ENCODE measurements at places on chromosomes 7 and 10. TPM values are rescaled to one million over a fixed set of nuclear protein-coding genes. Genes with fewer than 3 reads are reported as not detected.

Gene WNT8B
- not detected for polyA plus RNA-seq

Gene MRLN
- not detected for polyA plus RNA-seq

Gene AKR1D1
- polyA plus RNA-seq = not detected

Gene OIT3
- not detected for polyA plus RNA-seq

Gene PRR15
- not detected for polyA plus RNA-seq

Gene IQUB
- not detected for polyA plus RNA-seq

Gene GJC3
- not detected for polyA plus RNA-seq

Gene DNAH11
- not detected for polyA plus RNA-seq

Gene CARD11
- 3.3 TPM for polyA plus RNA-seq

DNA sequence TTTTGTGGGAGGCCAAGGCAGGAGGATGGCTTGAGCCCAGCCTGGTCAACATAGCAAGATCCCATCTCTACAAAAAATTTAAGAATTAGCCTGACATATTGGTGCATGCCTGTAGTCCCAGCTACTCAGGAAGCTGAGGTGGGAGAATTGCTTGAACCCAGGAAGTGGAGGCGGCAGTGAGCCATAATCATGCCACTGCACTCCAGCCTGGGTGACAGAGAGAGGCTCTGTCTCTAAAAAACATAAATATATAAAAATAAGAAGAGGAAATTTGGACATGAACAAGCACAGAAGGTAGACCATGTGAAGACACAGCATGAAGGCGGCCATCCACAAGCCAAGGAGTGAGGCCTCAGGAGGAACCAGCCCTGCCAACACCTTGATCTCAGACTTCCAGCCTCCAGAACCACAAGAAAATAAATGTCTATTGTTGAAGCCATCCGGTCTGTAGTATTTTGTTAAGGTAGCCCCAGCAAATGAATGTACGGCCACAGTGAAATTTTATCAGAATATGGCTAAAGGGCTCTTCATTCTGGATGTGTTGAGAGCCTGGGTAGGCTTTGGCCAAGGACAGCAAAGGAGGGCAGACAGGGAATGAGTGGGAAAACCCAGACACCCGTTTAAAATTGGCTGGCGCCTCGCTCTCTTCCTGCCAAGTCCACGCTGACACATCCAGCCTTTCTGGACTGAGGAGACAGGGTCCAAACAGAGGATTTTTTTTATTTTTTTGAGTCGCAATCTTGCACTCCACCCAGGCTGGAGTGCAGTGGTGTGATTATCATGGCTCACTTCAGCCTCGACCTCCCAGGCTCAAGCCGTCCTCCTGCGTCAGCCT, 12.9 kb upstream of the GRID2IP start:
- DNase-seq = no peak
- H3K27ac ChIP-seq = no peak overlapping the region
- no peaks in the 10 kb centered on the region for H3K4me1 ChIP-seq
- no peaks in the 10 kb centered on the region for H3K36me3 ChIP-seq
- H3K27me3 ChIP-seq = peaks cover 2% of the 10 kb centered on the region
- no peak overlapping the region for H3K4me3 ChIP-seq

GRCh38 chr10:103448746-103449145, 3.4 kb downstream of the CALHM2 start:
- H3K27ac ChIP-seq = peak overlapping the region; percentile 95
- H3K4me3 ChIP-seq = peak overlapping the region; percentile 99
- peaks cover 82% of the 10 kb centered on the region for H3K4me1 ChIP-seq

- no peak for DNase-seq
- H3K27ac ChIP-seq = no peak overlapping the region
- no peaks in the 10 kb centered on the region for H3K4me1 ChIP-seq
- no peaks in the 10 kb centered on the region for H3K36me3 ChIP-seq
Observed at GRCh38 chr7:90752051-90752450, 155.9 kb downstream of the CDK14 start.

GRCh38 chr10:19728964-19729363, 87.3 kb upstream of the PLXDC2 start:
- DNase-seq = no peak
- H3K27ac ChIP-seq = no peak overlapping the region
- H3K4me3 ChIP-seq = no peak overlapping the region
- H3K4me1 ChIP-seq = peaks cover 34% of the 10 kb centered on the region
- H3K36me3 ChIP-seq = no peaks in the 10 kb centered on the region
- no peaks in the 10 kb centered on the region for H3K27me3 ChIP-seq

- no peaks in the 10 kb centered on the region for H3K4me1 ChIP-seq
- H3K27ac ChIP-seq = no peak overlapping the region
- peaks cover 1% of the 10 kb centered on the region for H3K27me3 ChIP-seq
- H3K36me3 ChIP-seq = no peaks in the 10 kb centered on the region
- DNase-seq = no peak
Observed at GRCh38 chr10:113132591-113133121, 182.6 kb downstream of the TCF7L2 start.

- no peaks in the 10 kb centered on the region for H3K27me3 ChIP-seq
- H3K36me3 ChIP-seq = no peaks in the 10 kb centered on the region
Observed at GRCh38 chr7:68073701-68074100, 1077.1 kb downstream of the TYW1 start.

GRCh38 chr7:95493247-95493646, 7.5 kb downstream of the ASB4 start:
- no peak overlapping the region for H3K27ac ChIP-seq
- DNase-seq = no peak
- H3K4me1 ChIP-seq = no peaks in the 10 kb centered on the region
- H3K36me3 ChIP-seq = no peaks in the 10 kb centered on the region
- no peaks in the 10 kb centered on the region for H3K27me3 ChIP-seq
- H3K4me3 ChIP-seq = no peak overlapping the region

DNA sequence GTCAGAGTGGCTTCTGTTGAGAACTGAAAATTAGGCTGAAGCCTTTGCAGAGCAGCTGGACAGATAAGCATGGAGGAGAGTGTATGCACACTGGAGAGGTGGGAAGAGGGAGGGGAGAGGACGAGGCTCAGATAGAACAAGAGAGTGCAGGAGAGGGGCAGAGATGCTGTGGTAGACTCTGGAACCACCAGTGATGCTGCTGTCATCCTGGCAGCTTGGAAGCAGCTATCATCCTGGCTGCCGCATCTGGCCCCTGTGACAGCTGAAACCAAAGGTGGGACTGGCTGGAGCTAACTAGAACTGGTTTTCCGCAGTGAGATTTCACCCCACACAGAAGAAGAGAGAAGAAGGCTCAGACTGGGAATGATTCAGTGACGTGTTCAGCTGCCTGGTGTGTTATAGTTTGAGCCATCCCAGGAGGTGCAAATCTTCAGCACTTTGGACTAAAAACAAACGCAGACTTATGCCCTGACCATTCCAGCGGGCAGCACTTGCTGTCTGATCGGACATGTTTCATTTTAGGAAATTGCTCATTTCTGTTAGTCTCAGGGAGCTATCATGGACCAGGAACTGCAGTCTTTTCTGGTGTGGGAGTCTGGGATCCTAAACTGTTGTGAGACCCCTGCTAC, 38.4 kb downstream of the EEPD1 start:
- peaks cover 5% of the 10 kb centered on the region for H3K27me3 ChIP-seq
- no peak for DNase-seq
- no peaks in the 10 kb centered on the region for H3K36me3 ChIP-seq

DNA sequence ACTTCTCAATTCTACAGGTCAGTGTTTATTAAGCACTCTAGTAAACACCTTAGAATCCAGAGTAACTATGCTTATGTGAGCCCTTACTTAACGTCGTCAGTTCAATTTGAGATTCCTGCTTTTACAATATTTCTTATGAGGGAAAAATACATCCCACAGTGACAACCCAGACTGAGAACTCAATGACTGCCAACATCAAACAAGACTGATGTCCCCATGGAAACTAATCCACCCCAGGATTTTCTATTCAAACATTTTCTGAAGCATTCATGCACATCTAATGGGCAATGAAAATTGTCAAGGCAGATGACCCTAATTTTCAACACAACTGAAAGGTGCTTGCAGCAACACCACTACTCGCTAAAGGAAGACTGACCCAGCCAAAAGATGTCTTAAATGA, 67.0 kb downstream of the ATE1 start:
- no peak overlapping the region for H3K27ac ChIP-seq
- peaks cover 28% of the 10 kb centered on the region for H3K4me1 ChIP-seq
- no peak for DNase-seq
- no peak overlapping the region for H3K4me3 ChIP-seq

DNA sequence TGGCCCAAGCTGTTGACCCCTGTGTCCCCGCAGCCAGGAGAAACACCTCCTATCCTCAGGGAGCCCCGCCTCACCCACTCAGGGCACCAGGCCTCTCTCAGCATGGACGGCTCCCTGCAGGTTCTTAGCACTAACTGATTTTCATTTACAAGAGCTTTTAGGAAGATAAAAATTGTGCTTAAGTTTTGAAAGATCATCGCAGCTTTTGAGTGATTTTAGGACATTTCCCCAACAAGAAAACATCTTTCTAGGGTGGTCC, 22.1 kb downstream of the EBF3 start:
- H3K4me1 ChIP-seq = no peaks in the 10 kb centered on the region
- no peak for DNase-seq
- no peak overlapping the region for H3K4me3 ChIP-seq
- H3K27ac ChIP-seq = no peak overlapping the region
- H3K36me3 ChIP-seq = no peaks in the 10 kb centered on the region
- peaks cover 5% of the 10 kb centered on the region for H3K27me3 ChIP-seq

DNA sequence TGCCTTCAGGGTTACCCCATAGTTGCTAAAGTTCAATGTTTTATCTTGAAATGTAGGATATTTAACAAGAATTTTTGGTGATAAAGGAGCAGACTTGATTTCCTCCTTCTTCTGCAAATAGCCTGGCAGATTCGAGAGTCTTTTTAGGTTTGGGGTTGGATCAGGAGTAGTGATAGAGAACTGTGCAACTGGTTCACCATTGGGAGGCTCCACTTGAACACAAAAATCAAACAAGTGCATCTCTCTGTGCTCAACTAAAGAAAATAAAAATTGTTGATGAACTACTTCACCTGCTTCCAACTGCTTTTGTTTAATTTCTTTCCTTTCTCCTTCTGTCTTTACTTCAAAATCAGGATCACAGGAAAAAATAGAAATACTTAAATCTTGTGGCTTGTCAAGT, 58.5 kb downstream of the MACC1 start:
- H3K36me3 ChIP-seq = peaks cover 3% of the 10 kb centered on the region
- no peaks in the 10 kb centered on the region for H3K27me3 ChIP-seq
- no peak overlapping the region for H3K27ac ChIP-seq
- H3K4me1 ChIP-seq = no peaks in the 10 kb centered on the region
- no peak for DNase-seq

GRCh38 chr10:130559547-130559880, 423.3 kb downstream of the GLRX3 start:
- no peaks in the 10 kb centered on the region for H3K27me3 ChIP-seq
- DNase-seq = no peak
- no peak overlapping the region for H3K4me3 ChIP-seq

DNA sequence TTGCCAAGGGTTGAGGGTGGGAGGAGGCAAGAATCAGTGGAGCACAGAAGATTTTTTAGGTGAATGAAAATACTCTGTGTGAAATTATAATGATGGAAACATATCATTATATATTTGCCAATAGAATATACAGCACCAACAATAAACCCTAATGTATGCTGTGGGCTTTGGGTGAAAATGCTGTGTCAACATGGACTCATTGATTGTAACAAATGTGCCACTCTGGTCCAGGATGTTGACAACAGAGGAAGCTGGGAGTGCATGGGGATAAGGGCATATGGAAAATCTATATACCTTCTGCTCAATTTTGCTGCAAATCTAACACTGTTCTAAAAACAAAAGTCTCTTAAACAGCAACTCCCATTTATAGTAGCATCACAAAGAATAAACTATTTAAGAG, 114.3 kb downstream of the LYZL1 start:
- DNase-seq = no peak
- no peaks in the 10 kb centered on the region for H3K4me1 ChIP-seq
- H3K4me3 ChIP-seq = no peak overlapping the region
- H3K27ac ChIP-seq = no peak overlapping the region

DNA sequence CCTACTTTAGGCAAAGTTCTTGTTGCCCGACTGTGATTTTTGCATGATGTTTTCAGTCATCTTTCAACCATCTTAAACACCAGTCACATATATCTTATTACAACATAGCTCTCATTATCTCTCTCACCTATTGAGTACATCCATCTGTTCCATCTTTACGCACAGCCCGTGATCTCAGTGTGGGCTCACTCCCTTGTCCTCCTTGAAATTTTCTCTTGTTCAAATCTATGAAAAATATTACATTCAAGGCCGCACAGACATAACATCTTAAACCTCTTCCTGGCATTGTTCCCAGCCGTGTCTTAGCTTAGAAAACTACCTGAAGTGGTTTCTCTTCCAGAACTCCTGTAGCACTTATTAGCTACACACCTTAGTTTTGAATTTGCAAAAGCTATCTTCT, 32.6 kb downstream of the NET1 start:
- no peaks in the 10 kb centered on the region for H3K27me3 ChIP-seq
- DNase-seq = no peak
- no peak overlapping the region for H3K4me3 ChIP-seq
- peaks cover 25% of the 10 kb centered on the region for H3K4me1 ChIP-seq
- H3K27ac ChIP-seq = no peak overlapping the region
